ENCODE measurements at places on chromosomes 3 and 15.

DNA sequence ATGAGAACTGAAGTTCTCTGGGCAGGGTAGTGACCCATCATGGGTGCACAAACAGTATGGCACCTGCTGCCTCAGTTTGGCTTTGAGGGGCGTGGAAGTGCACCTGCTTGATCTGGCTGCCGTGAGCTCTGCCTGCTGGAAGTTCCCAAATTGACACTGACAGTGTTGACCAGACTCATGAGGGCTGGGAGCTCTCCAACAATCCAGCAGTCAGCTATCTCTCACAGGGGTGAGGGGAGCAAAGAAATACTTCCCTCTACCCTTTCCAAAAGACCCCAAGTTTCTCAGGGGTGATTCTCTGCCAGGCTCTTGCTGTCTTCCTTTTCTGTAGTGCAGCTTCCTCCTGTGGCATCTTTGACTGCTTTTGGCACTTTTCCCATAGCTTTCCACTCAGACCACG, 49.4 kb upstream of the ROBO1 start:
- no peak for DNase-seq

- no peak for DNase-seq
Observed at GRCh38 chr15:24924153-24924552, 30.6 kb upstream of the SNRPN start.

GRCh38 chr3:117600112-117600511, 890.5 kb downstream of the TUSC7 start:
- no peak for DNase-seq

DNA sequence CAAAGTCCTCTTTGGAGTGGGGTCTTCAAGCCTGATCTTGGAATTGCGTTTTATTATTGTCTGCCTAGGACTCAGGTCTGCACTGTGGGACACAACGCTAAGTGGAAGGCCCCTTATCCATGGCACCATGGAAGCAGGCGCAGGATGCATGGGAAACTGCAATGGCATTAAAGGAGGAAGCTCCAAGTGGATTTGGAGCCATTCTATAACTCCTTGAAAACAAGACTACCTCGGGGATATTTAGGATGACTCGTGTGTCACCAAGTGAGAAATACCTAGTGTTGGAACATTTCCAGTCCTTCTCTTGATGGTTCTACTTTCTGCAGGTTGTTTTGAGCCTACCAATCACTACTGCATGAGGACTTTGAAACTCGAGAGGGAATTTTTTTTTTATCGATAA, 126.6 kb upstream of the ZBED2 start:
- DNase-seq, result no peak

DNA sequence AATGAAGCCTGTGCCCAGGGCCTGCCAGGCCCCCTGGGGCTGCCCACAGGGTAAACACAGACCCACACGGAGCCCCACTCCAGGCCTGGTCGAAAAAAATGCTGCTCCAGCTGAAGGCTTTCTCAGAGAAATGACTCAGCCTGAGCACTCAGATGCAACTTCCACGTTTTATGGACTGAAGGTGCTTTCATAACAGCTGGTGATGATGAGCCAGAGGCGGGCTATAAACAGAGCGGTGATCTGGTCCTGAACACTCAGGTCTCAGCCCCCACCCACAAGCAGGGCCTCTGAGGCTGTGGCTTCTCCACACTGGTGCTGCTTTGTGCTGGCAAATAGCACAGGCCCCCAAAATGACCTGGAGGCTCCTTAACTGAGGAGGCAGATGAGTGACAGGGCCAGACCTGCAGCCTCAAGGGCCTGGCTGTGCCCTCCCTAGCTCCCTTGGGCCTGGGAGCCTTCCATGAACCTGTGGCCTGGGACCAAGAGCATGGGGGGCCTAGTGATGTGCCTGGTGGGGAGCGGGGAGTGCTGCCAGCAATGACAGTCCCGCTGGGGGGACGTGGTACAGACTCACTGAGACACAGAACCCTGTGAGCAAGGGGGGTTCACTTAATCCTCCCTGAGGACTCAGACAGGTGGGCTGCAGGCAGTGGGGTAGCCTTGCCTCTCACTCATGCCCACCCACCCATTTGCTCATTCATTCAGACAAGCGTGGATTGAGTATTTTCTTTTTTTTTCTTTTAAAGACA, 23.0 kb upstream of the FURIN start:
- peak; percentile 59 for DNase-seq

GRCh38 chr15:101615986-101616848, 36.0 kb downstream of the TM2D3 start:
- DNase-seq, result no peak

- DNase-seq, result no peak
Observed at GRCh38 chr3:62013951-62014350, 359.4 kb downstream of the FEZF2 start.

DNA sequence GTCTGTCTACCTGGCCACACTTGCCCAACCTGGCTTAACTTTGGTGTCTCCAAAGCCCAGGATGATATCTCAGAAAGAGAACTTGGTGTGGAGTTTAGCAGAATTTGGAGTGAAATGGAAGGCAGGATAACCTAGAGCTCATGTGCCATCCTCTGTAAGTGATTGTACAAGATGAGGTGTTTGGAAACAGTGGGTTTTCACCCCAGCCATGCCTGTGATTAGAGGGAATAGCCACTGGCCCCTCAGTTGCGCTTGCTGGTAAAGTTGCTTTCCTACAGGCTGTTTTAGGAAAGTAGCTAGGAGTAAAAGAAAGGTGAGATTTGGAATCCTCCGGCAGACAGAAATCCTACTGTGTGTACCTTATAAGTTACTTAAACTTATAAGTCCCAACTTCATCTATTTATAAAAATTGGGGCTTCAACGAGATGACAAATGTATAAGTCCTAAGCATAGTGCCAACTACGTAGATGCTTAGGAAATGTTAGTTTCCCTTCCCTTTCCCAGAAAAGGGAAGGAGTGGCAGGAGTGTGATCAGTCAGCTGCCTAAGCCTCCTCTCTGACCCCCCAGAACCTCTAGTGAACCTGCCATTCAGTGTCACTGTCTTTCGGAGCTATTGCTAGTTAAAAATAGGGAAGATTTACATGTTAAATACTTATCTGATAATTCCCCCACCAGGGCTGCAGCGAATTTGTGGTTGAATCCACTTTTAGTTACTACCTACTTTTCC, 13.4 kb upstream of the BMF start:
- DNase-seq, result no peak

DNA sequence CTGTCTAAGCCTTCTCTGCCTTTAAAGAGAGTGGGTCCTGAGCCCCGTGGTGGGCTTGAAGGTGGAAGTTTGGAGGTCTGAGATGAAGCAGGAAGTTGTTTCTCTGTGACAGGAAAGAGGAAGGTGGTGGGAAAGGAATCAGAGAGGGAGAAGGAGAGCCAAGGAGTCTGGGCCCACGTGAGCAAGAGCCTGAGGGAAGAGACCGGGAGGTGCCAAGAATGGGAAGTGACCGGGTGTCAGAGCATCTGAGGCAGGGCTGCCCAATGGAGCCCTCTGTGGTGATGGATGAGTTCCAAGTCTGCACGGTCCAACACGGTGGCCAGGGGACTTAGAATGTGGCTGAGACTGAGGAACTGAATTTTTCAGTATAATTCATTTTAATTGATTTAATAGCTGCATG, 24.6 kb downstream of the ALDH1L1 start:
- no peak for DNase-seq

GRCh38 chr15:73338058-73338457, 30.7 kb downstream of the HCN4 start:
- DNase-seq, result no peak

DNA sequence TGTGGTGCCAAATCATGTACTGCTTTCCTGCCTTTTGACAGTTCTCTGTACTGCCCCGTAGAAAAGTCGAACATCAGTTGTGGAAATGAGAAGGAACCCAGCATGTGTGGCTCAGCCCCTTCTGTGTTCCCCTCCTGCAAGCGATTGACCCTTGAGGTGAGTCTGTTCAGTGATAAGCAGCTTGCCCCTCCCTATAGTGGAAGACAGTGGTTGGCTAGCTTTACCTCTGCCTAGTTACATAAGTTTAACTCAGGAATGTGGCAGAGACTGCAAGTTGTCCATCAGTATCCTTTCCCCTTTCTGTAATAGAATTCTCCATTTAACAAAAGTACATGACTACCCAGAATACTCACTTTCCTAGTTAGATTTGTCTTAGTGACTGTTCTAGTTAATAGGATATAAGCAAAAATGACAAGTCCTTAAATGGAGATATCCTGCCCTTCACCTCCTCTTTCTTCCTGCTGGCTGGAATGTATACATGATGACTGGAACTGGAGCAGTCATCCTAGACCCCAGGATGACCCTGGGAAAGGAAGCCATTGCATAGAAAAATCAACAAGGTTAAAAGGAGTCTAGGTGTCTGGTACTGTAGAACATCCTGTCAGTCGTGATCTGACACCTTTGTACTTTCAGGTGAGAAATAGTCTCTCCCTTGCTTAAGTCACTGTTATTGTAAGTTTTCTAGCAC, 10.6 kb downstream of the SETMAR start:
- DNase-seq, result no peak

All from stimulated activated CD4-positive, alpha-beta T cell treated with anti-CD3 and anti-CD28 coated beads, TNF-alpha, amount 100 ng/mL, for 48 hours (primary cell).